ENCODE measurements at places on chromosomes 3 and 15.

- no peak for DNase-seq
These were observed 172.5 kb upstream of the GADL1 start for GRCh38 chr3:31067004-31067403.

- DNase-seq = no peak
These were observed 61.7 kb upstream of the MDFIC2 start for GRCh38 chr3:70374179-70374578.

GRCh38 chr3:132159145-132159544 lies 124.3 kb upstream of the CPNE4 start:
- no peak for DNase-seq

GRCh38 chr3:123076496-123077418 lies 9.9 kb downstream of the PDIA5 start:
- no peak for DNase-seq

Measured in esophagus squamous epithelium (tissue), 5 donors.